ENCODE measurements at places on chromosomes 3 and 15.

DNA sequence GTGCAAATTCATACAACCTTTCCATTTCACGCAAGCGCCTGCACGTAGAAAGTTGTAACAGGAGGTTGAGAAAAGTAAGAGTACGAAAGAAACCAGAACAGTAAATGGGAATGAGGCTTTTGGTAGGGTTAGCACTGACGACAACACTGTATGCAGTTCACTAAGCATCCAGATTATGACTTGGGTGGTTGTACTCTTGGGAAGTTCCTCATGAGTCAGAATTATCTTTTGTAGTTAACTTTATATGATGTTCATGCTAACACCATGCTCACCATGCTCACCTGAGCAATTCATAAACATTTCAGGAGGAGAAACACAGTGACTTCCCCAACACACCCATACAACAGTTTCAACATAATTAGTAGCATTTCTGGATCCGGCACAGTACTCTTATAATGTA lies 3.0 kb upstream of the LPP start:
- DNase-seq = no peak

- no peak for DNase-seq
Observed at GRCh38 chr3:116056280-116056679, 389.0 kb downstream of the LSAMP start.

DNA sequence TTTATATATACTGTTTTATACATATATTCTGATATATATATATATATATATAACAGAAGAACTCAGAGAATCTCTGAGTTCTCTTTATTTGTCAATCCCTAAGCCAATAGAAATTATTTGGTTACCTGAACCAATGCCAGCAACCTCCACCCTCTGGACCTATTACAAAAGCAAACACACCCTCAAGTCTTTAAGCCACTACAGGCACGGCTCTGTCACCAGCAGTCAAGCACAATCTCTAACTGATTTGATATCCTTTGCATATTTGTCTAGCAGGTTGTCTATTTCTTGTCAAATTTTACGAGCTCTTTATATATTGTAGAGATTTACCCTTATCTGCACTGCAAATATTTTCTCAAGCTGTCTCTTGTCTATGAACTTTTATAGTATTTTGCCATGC lies 66.6 kb upstream of the TOPAZ1 start:
- DNase-seq = no peak

- no peak for DNase-seq
Observed at GRCh38 chr3:52268036-52268435, 10.4 kb downstream of the WDR82 start.

GRCh38 chr3:100630664-100631063 lies 21.3 kb downstream of the ADGRG7 start:
- DNase-seq = no peak

DNA sequence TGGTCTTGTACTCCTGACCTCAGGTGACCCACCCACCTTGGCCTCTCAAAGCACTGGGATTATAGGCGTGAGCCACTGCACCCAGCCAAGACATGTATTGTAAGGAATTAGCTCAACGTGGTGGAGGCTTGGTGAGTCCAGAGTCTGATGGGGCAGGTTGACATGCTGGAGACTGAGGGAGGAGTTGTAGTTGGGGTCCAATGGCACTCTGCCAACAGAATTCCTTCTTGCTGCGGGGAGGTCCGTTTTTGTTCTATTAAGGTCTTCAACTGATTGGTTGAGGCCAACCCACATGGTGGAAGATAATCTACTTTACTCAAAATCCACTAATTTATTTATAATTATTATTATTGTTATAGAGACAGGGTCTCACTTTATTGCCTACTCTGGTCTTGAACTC lies 30.1 kb downstream of the PLA2G4D start:
- no peak for DNase-seq

DNA sequence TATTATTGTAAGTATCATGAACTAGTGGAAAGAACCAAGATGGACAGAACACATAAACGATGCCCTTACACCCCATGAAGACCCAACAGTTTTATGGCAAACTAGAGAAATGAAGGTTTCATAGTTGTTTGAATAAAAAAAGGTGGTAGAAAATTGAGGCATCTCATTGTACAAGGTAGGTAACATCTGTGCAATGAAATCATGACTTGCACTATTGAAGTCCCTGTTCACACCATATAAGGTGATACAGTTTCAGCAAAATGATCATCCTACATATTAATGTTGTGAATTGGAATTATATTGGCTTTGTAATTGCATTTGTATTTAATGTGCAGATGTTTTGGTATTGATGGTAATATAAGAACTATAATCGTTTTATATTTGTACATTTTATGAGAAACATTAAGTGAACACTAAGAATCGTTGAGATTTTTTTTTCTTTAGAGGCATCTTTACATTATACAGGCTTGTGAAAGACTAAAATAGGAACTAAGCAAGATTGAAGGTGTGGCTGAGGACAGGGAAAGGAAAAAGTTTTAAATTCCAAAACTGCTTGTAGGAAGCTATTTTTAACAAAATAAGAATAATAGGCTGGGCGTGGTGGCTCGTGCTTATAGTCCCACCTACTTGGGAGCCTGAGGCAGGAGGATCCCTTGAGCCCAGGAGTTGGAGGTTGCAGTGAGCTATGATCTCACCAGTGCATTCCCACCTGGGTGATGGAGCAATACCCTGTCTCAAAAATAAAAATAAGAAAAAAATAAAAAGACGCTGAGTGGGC lies 48.5 kb downstream of the CGNL1 start:
- no peak for DNase-seq

DNA sequence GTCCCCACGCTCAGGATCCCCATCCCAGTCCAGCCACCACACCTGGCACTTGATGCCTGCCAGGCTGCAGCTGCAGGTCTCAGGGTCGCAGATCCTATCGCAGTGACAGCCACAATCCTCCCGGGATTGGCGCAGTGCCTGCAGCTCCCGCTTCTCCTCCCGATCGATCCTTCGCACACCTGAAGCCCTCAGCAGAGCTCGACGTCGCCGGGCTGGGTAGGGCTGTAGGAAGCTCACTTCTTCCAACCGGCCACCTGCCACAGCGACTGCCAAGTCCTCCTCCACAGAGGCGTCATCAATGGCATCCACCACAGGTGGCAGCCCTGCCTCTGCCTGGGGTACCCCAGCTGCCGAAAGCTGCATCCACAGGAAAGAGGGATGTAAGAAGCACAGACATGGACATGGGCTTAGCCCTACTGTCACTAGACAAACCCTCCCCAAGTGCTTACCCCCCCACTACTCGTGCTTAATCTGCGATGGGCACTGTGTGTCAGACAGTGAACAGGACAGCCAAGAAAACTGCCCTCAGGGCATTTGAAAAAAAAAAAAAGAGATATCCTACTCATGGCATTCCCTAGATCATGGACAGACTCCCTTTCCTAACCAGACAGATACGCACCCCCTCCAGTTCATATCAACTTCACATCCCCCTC lies 9.2 kb downstream of the CSRNP1 start:
- no peak for DNase-seq

DNA sequence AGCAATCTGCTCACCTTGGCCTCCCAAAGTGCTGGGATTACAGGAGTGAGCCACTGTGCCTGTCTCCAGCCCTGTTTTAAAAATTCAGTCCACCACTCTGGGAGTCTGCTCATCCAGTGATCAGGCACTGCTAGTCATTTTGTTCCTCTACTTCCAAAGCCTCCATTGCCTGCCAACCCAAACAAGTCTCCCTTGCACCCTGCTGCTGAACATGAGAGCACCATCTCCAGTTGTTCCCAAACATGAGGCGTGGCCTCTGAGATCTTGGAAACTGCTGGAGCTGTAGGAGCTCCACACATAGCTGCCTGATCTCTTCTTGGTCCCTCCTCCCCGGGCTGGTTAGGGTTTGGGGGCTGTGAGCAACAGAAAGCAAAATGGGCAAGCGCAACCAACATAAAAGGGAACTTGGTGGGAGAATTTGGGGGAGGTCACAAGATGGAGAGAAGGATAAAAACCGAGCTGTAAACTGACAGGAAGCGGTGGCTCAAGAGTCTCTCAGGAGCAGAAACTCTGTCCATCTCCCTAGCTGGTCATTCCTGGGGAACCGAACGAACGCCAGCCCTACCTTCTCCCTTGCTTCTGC lies 49.6 kb upstream of the TLE3 start:
- no peak for DNase-seq

DNA sequence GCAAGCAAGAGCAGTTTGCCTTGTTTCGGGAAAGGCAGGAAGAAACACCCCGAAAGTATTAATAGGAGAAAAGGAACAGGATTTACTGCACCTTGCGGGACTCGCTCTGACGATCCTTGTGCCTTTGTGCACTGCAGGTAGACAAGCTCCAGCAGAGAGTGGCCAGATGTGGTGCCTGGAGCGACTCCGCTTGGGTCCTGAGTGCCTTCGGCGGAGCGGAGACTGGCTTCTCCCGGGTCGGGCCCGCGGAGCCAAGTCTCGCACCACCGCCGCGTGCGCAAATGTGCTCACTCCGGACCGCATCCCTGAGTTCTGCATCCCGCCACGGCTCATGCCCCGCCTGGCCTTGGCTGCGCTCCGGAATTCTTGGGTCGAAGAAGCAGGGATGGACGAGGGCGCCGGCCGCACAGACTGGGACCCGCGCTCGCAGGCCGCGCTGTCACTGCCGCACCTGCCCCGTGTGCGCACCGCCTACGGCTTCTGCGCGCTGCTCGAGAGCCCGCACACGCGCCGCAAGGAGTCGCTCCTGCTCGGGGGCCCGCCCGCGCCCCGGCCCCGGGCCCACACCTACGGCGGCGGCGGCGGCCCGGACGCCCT lies 769 bp downstream of the C2CD4A start:
- no peak for DNase-seq

- DNase-seq = no peak
Observed at GRCh38 chr15:77786956-77787355, 154.2 kb upstream of the LINGO1 start.

GRCh38 chr15:101348643-101349042 lies 53.6 kb upstream of the SNRPA1 start:
- no peak for DNase-seq

DNA sequence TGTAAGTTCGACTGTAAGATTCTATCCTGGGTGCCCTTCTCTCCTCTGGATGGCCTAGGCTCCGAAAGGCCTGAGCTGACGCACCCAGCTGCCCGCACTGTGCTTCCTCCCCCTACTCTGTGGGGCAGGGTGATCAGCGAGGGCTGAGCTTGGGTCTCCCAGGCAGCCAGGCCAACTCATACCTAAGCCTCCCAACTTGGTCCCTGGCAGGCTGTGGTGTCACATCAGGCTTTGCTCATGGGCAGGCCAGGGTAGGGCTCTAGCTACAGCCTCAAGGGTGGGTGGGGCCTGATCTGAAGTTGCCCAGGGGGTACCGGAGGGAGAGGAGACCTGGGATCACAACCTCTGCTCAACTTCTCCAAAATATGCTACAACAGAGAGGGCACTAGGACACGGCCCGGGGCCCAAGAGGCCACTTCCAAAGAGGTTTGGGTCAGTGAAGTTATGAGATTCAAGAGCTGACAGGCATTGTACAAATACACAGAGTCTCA lies 123.1 kb downstream of the ADCY5 start:
- DNase-seq = no peak

DNA sequence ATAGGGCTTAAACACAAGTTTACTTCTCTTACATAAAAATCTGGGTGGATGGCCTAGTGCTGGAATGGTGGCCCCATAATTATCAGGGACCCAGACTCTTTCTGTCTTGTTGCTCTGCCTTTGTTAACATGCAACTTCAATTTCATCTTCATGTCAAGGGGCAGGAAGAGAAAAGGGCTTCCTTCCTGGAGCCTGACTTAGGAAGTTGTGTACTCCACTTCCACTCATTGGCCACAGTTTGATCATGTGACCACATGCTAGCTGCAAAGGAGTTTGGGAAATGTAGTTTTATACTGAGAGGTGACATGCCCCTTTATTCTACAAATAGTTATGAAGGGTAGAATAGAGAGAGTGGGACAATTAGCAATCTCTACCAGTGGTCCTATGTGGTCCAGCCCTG lies 39.3 kb downstream of the RHCG start:
- no peak for DNase-seq

- DNase-seq = no peak
Observed at GRCh38 chr3:40930131-40930538, 269.2 kb upstream of the CTNNB1 start.

- no peak for DNase-seq
Observed at GRCh38 chr3:111311709-111312235, 230.2 kb upstream of the CD96 start.

DNA sequence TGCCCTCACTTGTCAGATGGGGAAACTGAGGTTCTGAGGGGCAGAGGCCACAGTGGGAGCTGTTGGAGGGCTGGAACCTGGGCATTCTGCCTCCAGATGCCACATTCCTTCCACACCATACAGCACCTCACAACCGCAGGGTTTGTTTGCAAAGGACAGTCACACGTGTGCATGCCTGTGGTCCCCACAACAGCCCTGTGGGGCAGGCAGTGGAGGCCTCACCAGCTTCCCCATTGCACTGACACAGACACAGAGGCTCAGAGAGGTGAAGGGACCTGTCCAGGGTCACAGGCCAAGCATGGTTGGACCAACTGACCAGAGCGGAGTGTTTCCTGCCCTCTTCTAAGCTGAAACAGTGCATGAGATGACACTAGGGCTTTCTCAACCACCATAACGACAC lies 75.2 kb upstream of the SEC13 start:
- DNase-seq = no peak

DNA sequence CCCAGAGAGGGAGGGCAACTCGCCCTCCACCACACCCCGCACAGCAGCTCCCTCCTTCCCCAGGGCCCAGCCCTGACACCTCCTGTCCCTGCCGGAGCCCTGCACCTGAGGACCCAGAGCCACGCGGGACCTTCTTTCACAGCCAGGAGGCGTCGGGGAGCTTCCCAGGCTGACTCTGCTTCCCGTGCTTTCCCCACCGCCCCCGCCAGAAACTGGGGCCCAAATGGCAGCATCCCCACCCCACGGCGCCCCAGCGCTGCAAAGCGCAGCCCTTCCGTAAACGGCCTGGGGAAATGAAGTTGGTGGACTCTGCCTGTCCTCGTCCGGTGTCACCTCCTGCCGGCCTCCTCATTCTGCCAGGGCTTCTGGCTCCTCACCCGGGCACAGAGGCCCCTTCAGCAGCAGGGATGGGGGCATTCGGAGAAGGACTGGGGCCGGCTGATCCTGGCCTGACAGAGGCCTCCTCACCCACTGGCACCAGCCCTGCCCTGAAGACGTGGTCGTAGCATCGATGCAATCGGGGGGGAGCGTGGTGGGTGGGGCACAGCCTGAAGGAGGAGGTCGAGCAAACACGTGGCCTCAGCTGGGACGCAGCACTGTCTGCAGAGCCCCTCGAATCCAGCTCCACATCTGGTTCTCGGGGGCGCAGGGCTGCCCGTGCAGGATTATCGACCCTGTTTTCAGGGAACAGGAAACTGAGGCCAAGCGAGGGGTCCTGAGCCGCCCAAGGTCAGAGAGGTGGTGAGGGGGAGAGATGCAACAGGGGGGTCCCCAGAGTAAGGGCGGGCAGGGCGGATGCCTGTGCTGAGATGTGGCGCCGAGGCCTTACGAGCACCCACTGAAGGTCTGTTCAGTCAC lies 235.4 kb downstream of the XXYLT1 start:
- DNase-seq = no peak

Measured in epithelial cell of prostate (primary cell).